ENCODE measurements at places on chromosomes 12 and 14. TPM values are rescaled to one million over a fixed set of nuclear protein-coding genes. Genes with fewer than 3 reads are reported as not detected.

Gene NXPH4
- 2.0 TPM for total RNA-seq

Gene GLIPR1
- 0.22 TPM for total RNA-seq

Gene LACRT
- total RNA-seq: not detected

Gene XPOT
- 73.6 TPM for total RNA-seq

GRCh38 chr12:3622021-3622821, 130.7 kb downstream of the CRACR2A start:
- no peaks in the 10 kb centered on the region for H3K4me1 ChIP-seq
- H3K27ac ChIP-seq: no peak overlapping the region
- peaks cover 2% of the 10 kb centered on the region for H3K36me3 ChIP-seq
- H3K27me3 ChIP-seq: peaks cover 19% of the 10 kb centered on the region

DNA sequence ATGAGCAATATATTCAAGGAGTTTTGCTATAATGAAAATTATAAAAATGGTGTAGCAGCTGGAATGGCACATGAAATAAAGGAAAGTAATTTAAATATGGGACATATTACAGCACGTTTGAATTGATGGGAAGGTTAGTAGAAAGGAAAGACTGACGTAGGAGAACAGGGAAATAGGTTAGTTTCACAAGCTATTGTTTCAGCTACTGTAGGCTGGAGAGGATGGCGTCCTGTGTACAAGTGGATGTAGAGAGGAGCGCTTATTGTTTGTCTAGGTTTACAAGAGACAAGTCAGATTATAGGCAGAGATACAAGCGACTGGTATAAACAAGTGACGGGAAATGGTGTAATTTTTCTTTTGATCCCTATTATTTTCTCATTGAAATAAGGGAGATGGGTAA, 431.2 kb upstream of the PDE3A start:
- H3K36me3 ChIP-seq: no peaks in the 10 kb centered on the region
- H3K4me1 ChIP-seq: peaks cover 6% of the 10 kb centered on the region
- no peak for DNase-seq
- H3K27me3 ChIP-seq: no peaks in the 10 kb centered on the region
- H3K4me3 ChIP-seq: no peak overlapping the region

GRCh38 chr12:92847368-92847767, 81.7 kb downstream of the EEA1 start:
- H3K36me3 ChIP-seq: peaks cover 1% of the 10 kb centered on the region
- H3K27me3 ChIP-seq: no peaks in the 10 kb centered on the region
- no peak overlapping the region for H3K27ac ChIP-seq
- no peak for DNase-seq

- DNase-seq: no peak
- H3K36me3 ChIP-seq: no peaks in the 10 kb centered on the region
- H3K4me3 ChIP-seq: no peak overlapping the region
- peaks cover 17% of the 10 kb centered on the region for H3K4me1 ChIP-seq
- H3K27me3 ChIP-seq: peaks cover 55% of the 10 kb centered on the region
- no peak overlapping the region for H3K27ac ChIP-seq
Measured at GRCh38 chr12:102063069-102063468, 1.3 kb upstream of the WASHC3 start.

- H3K4me3 ChIP-seq: peak overlapping the region; percentile 99
- peaks cover 15% of the 10 kb centered on the region for H3K4me1 ChIP-seq
- H3K36me3 ChIP-seq: peaks cover 40% of the 10 kb centered on the region
Measured at GRCh38 chr12:6569312-6569711, 1.2 kb upstream of the NOP2 start.

DNA sequence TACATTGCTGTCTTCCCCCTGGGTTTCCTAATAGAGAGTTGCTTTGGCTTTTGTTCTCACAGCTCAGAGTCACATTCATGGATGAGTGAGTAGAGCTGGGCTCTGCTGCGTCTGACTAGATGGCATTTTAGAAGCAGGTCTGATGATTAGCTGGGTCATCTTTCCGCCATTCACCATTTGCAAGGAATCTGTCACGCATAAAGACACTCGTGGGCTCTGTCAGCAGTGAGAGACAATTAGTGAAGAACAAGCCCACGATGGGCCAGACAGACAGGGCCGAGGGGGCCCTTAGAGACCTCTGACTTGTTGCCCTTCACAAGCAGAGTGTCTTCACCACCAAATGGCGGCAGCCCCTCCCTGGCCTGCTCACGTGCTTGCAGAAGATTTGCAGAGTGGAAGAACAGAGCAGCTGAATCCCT, 175.0 kb downstream of the CRADD start:
- no peak overlapping the region for H3K4me3 ChIP-seq
- no peak for DNase-seq
- H3K4me1 ChIP-seq: no peaks in the 10 kb centered on the region

Data from progenitor cell of endocrine pancreas (in vitro differentiated cells).